ENCODE measurements at places on chromosomes 1 and 21.

GRCh38 chr1:1435106-1435903, at the start of gene VWA1:
Gene VWA1 (plus strand): TSS chr1:1435690. CDS start chr1:1435749, 59 bp downstream.
- peak; percentile 69 for DNase-seq

GRCh38 chr1:228541725-228542124, 54.5 kb downstream of the RNF187 start:
- no peak for DNase-seq

- DNase-seq = no peak
Measured at GRCh38 chr1:161311595-161312181, 1.9 kb upstream of the MPZ start.

DNA sequence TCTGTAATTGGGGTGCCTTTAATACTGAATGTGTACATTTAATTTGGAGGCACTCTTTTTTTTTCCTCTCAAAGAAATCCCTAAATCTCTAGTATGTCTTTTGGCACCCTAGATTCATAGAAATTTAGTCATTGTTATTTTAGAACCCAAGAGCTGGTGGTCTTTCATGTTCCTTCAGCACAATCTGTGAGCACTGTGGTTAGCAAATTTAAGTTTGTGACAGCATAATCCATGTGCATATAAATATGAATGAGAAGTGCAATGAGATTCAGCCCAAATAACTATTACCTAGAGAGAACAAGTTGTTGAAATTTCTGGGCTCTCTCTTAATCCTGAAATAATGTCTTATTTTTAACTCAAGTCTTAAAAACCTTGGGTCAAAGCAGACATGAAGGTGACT, 4.5 kb downstream of the PPP1R8 start:
- no peak for DNase-seq

GRCh38 chr1:224762046-224762445, 145.9 kb downstream of the CNIH3 start:
- no peak for DNase-seq

DNA sequence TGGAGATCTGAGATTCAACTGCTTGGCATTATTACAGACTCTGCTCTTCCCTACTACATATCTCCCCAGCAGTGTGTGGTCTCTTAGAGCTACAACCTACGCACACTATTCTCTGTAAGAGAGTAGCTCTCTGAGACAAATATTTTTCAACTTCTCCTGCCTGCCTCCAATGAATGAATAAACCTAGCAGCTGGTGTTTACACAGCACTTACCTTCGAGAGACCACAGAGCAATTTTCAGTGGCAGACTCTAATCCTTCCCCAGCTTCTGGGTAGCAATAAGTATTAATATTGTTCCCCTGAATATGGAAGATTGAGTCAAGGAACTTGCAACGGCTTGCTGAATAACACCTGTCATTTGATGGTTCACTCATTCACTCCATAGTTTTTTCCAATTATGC, 350.9 kb upstream of the SPAG17 start:
- no peak for DNase-seq

DNA sequence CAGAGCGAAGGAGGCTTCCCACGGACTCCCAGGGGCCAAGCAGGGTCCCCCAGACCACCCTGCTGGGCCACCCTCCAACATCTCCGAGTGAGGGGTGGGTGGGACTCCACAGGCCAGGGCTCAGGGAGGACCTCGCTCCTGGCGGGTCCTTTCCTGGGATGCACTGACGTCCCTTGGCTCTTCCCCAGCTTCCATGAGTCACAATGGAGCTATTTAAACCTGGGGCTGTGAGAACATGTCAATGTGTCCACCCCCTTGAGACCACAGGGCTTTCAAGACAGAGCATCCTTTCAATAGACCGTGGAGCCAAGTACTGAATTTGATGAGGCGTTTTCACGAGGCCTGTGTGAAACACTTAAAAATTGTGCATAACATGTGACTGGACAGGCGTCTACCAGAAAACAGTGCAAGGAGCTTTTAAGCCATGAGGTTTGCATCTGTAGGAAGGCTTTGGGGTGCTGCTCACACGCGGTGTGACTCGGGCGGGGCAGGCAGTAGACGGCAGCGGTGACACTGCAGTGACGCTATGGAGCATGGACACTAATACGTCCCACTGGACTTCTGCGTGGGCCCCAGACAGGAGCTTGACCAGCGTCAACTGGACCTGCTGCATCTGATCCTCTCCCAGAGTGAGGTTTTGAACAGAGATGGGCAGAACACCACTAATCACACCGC, 24.1 kb upstream of the NPHP4 start:
- no peak for DNase-seq

DNA sequence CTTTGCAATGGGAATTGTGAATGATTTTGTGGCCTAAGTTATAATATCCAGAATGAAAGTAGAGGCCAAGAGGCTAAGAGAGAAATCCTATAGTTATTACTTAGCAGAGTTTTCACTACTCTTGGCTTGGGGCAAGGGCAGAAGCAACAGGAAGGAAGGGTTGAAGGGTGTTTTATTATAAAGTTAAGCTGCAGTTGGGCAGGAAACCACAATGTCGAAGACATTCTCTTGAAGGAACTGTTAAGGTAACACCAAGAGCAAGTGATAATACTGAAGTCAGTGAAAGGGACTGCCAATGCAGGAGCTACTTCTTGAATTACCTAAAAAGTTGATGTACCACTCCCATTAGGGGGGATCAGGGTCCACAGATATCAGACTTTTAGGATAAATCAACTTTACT, 8.3 kb downstream of the XCL2 start:
- DNase-seq = peak; percentile 72

GRCh38 chr21:29675451-29675850, 264.3 kb downstream of the GRIK1 start:
- DNase-seq = no peak

DNA sequence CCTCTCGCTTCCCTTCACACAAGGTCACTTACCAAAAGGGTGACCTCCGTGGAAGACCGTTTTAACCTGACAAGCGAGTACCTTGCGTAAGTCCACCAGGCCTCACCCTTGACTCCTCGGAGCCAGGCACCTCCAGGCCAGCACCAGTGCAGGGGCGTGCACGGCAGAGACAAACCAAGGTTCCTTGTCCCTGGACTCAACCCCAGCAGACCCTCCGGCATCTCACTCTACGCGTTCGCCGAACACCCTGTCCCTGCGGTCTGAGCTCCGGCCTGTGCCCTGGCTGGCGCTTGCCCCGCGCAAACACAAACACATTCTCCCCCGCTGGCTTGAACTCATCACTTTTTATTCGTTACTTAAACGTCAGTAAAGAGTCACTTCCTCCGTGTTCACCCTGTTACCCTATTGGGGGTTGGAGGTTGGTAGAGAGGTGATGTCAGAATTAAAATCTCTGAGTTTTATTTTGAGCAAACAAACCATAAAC, 4.5 kb downstream of the TBX15 start:
- no peak for DNase-seq

GRCh38 chr1:229147072-229147471, 123.8 kb upstream of the RAB4A start:
- DNase-seq = no peak

DNA sequence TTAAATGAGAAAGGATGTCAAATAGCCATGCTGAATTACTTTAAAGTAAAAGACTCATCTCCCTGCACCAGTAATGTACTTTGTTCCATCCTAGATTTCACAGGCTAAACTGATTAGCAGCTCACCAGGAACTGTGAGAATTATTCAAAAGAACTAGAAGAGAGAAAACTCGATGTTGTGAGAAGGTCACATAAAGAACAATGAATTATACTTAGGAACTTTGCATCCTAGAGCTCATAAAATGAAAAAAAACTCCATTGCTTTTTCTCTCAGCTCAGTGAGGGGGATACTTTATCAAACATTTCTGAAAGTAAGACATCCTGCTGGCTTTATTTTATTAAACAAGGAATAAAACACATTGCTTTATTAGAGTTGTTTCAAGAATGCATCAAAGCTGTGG, 278.5 kb downstream of the MRPL39 start:
- DNase-seq = no peak

DNA sequence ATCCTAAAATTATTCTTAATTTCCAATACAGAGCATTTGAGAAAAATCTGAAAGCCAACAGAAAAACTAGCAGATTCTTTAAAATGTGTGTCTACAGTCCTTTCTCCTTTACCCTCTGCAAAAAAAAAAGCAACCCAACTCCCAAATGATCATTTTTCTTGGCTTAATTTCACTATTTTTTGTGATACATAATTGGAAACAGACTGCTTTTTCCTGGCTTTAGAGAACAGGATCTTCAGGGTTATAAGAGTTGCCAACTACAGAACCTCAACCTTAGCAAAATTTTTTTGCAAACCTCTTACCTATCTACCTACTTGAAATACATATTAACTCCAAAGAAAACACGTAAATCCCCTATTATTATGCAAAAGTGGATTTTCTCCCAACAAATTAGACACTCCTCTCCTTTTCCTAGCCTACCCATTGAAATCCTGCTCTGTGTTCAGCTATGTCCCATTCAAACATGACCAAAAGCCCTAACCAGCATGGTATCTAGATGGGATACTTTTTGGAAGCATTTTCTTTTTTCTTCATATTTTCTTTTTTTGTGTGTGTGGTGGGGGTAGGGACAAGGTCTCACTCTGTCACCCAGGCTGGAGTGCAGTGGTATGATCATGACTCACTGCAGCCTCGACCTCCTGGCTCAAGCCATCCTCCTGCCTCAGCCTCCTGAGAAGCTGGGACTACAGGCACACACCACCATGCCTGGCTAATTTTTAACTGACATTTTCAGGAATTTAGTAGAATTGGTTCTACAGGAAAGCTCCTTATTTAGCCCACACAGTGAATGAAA, 9.0 kb downstream of the TGFBR3 start:
- DNase-seq = no peak

- DNase-seq = no peak
Measured at GRCh38 chr1:215878128-215878527, 311.0 kb downstream of the KCTD3 start.

GRCh38 chr21:26684889-26685288, 111.8 kb upstream of the CYYR1 start:
- DNase-seq = no peak

GRCh38 chr1:183110326-183110880, 75.7 kb upstream of the LAMC2 start:
- no peak for DNase-seq

GRCh38 chr1:27357281-27358037, 9.3 kb downstream of the MAP3K6 start:
- peak; percentile 84 for DNase-seq

GRCh38 chr1:172180501-172181285, 239.8 kb upstream of the C1orf105 start:
- DNase-seq = peak; percentile 82

- no peak for DNase-seq
Measured at GRCh38 chr1:194155962-194156361, 969.5 kb upstream of the B3GALT2 start.

DNA sequence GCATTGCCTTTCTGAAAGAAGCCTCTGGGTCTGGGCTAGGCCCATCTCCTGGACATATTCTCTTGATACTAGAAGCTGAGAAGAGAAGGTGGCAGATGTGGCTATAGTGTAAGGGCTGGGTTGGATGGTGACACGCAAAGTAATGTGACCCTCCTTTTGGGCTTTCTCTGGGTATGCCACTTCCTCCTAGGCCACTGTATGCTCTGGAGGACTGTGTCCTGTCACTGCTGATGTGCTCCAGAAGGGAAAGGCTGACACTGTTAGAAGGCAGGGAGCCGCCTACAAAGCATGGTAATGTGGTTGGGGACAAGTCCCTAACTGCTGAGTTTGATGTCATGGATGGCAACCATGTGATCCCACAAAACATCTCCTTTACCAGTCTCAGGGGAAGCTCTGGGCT, 112.1 kb downstream of the BCAR3 start:
- DNase-seq = no peak

DNA sequence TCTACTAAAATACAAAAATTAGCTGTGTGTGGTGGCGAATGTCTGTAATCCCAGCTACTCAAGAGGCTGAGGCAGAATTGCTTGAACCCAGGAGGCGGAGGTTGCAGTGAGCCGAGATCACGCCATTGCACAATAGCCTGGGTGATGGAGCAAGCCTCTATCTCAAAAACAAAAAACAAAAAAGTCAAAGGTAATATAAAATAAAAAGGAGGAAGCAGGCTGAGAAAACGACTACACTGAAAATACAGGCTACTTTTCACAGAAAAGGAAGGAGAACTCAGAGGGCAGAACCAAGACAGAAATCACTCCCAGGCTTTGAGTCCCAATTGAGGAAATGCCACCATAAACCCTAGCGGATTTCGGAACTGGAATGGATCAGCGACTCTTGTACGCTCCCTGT, 5.9 kb upstream of the A3GALT2 start:
- no peak for DNase-seq

All from activated CD4-positive, alpha-beta T cell treated with anti-CD3 and anti-CD28 coated beads, Interleukin-2, amount 50 U/mL, for 16 hours (primary cell).